ENCODE measurements at places on chromosomes 4 and X.
A peak's percentile ranks its signal among the peaks of the same experiment; 100 is the strongest.

DNA sequence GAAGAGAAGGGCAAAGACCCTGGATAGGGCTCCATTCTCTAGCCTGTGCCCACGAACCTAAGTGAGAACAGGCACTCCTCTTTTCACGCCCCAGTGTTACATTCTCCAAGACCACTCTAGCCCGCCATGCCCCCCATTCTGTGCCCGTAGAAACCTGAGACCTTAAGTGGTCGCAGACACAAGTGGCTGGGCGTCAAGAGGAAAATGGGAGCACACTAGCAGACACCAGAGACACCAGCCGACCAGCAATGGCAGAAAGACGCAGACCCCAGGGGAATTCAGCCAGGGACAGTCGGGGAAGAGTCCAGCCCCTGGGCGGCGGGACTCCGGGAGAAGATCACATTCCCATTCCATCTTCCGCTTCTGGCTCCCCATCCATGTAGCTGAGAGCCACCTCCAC is 2027.9 kb downstream of the PCDH7 start:
- no peak for DNase-seq

GRCh38 chr4:53905941-53906377 is 158.4 kb downstream of the CHIC2 start:
- no peak for DNase-seq

DNA sequence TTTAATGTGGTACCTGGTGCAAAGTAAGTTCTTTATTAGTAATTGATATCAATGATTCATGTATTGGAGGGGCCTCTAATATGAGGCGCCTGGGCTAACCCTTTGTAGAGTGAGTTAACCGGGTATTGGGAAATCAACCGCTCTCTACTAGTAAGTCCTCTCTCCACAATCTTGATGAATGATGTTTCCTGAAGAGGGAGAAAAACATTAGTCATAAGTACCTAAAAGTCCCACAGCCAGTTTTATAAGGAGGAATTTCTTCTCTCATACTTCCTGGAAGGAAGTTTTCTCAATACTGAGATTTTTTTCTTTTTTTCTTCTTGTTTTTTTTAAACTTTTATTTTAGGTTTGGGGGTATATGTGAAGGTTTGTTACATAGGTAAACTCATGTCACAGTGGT is 62.3 kb downstream of the AGTR2 start:
- DNase-seq: no peak

DNA sequence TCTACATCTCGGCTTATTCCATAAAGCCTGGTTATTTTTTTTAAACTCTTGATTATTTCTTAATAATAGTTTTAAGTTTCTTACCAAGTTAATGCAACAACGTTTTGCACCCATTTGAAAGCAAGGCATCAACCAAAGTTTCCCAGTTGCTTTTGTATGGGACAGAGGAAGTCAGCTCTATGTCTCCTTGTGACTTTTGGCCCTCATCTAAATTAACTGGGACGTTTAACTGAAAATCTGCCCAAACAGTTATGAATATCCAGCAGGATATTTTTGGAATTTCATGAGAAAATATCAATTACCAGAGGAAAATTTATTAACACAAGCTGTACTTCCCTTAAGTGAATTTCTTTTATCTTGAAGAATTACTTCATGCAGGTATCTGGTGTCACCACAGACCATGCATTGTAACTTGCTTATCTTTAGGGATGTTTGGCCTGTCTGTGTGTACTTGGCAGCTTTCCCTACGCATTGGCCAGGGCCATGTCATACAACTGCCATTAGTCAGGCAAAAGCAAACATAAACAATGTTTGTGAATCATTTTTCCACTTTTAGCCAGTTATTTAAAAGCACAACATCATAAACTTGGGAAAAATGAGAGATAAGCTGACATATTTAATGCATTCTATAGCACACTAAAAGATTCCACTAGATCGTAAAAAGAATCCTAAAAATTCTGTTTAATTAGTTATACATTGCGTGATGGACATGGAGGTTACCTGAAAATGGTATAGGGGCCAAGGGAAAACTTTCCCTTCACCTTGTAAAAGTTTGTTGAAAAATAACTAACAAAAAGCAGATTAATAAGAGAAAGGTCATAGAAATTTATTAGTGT is 101.4 kb upstream of the PDE5A start:
- no peak for DNase-seq

GRCh38 chrX:153981771-153982533 is 9.4 kb downstream of the TMEM187 start:
- DNase-seq: no peak

DNA sequence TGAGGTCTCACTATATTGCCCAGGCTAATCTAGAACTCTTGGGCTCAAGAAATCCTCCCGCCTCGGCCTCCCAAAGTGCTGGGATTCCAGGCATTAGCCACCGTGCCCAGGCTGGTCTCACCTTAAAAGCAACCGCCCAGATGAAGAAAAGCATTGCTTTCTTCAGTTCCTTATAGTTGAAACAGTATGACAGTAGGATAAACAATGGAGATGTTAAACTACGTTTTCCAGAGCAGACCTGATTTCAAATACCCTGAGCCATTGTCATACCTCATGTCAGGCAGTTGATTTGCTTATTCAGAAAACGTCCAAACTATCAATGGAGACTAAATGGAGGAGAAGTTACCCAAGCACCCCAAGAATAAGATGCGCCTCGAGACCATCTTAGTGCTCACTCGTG is 26.3 kb upstream of the TMEM131L start:
- no peak for DNase-seq

- DNase-seq: no peak
Measured at GRCh38 chr4:69093681-69094080, 2.6 kb upstream of the UGT2B7 start.

GRCh38 chr4:26787461-26788340 is 72.9 kb upstream of the STIM2 start:
- peak; percentile 3 for DNase-seq

GRCh38 chr4:38814386-38814785 is 9.8 kb upstream of the TLR1 start:
- DNase-seq: no peak

- DNase-seq: no peak
Measured at GRCh38 chr4:41346306-41347061, 89.8 kb downstream of the UCHL1 start.

DNA sequence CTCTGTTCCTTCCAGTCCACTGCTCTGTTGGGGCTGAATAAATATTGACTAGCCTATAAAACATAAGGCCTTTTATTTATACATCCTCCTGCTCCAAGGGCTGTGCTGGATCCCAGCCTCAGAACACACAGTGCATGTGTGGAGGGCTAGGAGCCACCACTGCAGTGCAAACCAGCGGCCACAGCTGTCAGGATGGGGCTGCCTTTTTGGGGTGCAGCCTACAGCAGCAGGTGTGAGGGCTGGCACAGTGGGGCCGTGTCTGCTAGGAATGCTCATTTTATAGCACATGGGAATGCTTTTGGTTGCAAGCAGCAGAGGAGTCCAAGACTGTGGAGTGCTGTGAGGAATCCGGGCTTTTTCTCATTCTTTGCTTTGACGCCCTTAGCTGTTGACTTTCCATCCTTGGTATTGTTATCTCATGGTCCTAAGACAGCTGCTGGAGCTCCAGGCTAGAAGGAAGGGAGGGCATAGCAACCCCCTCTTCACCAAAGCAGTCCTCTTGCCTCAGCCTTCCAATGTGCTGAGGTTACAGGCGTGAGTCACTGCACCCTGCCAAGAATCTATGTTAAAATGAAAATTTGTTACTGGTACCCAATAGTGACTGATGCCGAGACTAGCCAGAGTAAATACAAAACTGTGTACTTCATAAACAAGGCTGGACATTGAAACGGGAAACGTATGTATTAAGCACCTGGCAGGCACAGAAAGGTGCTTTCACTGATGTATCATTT is 334.3 kb upstream of the GATB start:
- no peak for DNase-seq

DNA sequence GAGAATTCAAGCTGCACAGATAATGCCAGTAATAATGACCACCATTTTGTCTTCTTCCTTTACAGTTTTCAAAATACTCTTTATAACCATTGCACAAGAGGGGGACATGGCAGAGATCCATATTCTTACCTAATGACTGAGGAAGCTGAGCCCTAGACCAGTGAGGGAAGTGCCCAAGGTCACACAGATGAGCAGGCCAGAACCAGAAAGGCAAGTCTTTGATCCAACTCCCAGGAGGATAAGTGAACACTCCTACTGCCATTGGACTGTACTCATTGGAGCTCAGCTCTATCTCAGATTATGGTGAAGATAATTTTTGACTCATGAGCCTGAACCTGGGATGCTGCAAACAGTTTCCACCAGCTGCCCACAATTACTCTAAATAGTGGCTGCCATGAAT is 28.6 kb downstream of the AMER1 start:
- no peak for DNase-seq

- no peak for DNase-seq
Measured at GRCh38 chr4:8314691-8315255, 45.2 kb downstream of the HTRA3 start.

GRCh38 chr4:68375667-68376559 is 26.0 kb upstream of the YTHDC1 start:
- no peak for DNase-seq

DNA sequence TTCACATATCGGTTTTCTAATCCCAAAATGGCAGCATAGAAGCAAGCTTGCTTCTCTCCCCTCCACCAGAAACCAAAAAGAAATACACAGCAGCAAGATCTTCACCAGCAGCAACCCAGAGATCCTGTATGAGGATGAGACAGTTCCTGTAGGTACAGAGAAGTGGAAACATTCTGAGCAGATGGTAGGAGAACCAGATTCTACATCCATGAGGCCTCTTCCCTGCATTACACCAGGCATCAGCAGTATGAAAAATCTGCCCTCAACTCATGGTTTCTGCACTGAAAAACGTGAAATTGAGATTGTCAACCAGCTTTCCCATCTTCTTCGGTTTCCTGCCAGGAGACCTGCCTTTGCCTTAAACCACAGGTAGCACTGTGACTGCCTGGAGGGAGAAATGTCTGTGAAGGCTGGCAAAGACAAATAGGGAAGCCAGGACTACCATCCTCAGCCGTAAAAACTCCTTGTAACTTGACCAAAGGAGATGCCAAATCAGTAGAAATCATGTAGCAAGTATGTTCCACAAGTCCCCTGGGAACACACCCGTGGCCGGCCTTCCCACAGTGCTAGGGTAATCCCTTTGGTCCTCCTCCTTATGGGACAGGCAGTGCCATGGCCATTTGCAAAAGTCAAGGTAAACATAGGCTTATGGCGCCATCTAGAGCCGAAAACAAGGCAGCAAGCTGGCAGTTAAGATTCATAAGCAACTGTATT is 24.0 kb upstream of the MTHFD2L start:
- no peak for DNase-seq

GRCh38 chr4:14184265-14184664 is 556.7 kb upstream of the BOD1L1 start:
- no peak for DNase-seq

DNA sequence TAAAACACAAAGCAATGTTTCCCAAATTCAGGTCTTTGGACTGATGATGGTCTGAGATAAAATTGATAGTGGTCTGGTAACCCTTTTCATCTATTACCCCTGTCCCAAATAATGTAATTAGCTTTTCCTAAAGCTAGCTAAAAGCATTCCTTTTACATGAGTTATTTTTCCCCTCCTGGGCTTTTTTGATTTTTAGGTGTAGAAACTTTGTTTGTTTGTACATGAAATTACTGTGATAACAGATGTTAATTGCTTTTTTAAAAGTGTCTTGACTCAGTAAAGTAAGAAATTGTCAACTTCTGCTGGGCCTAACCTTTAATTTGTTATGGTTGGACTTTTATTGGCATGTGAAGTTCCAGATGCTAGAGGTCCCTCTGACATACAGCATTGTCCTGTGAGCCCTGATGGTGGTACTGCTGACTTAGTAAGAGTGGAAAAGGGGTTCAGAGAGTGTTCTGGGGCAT is 145.5 kb downstream of the ARHGAP10 start:
- no peak for DNase-seq

DNA sequence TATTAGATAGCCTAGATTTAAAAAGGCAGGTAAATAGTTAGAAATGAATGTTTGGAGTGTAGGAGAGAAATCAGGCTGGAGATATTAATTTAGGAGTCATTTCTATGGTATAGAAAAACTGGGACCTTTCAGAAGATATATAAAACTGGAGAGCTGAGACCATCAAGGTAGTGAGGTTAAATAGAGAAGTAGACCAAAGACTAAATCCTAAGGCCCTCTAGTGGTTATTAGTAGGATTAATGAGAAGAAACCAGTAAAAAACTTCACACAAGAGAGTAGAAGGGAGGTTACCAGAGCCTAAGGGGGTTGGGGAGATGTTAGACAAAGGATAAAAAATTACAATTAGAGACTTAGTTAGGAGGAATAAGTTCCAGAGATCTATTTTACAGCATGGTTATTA is 351.0 kb upstream of the SPANXN1 start:
- no peak for DNase-seq

DNA sequence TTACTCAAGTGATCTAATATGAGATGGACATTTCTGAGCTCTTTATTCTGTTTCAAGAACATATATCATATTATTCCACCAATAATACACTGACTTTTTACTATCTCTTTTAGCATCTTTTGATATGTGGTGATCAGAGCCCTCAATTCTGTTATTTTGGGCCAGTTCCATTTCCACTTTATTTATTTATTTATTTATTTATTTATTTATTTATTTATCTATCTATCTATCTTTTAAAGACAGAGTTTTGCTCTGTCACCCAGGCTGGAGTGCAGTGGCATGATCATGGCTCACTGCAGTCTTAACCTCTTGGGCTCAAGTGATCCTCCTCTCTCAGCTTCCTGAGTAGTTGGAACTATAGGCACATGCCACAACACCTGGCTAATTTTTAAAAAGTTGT is 57.4 kb upstream of the GRID2 start:
- no peak for DNase-seq

DNA sequence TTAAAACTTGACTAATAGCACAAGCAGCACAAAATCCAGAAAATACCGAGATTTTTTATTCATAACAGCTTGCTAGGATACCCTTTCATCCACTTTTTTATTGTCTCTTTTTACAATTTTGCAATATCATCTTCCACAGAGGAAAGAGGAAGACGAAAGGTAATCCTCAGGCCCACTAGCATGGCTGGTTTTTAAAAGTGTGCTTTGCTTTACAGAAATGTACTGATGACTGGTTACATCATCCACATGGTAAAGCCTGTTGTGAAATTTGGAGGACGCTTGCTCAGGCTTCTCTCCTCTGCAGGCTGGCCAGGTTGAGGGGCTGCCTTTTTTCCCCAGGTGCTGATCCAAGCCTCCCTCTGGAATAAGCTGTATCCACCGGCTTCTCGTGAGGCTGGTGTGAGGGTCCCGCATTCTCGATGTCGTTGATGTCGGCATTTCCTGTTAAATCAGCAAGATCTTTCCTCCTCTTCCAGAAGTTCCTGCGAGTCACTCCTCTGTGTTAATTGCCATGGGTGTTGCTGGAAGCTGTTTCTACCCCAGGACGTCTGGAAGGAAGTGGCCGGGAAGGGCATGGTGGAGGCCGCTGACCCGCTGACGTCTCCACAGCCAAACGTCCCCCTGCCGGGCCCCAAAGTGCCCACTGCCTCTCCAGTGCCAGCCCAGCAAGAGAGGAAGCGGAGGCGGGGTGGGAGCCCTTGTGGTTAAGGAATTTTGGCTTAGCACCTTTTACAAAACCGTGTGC is 5.8 kb upstream of the DGKQ start:
- no peak for DNase-seq

GRCh38 chrX:105696870-105697269 is 125.5 kb upstream of the NRK start:
- no peak for DNase-seq

All from stimulated activated CD8-positive, alpha-beta memory T cell treated with anti-CD3 and anti-CD28 coated beads, Interleukin-15, amount 100 ng/mL, for 4 hours (primary cell).